A673 (cell line): ENCODE measurements at places on chromosomes 4 and X. TPM values are rescaled to one million over a fixed set of nuclear protein-coding genes. Genes with fewer than 3 reads are reported as not detected.

Gene EXOC1L
- not detected in 2 replicates for total RNA-seq

Gene MAGEC3
- total RNA-seq = not detected in 2 replicates

Gene NWD2
- total RNA-seq = not detected in 2 replicates

Gene MAGED2
- total RNA-seq = 102 and 113 TPM in 2 replicates

Gene SHROOM3
- 9.3 and 10.6 TPM in 2 replicates for total RNA-seq
